Camera-type eye (tissue), 1 donor: ENCODE measurements at places on chromosomes 2 and 18. TPM values are rescaled to one million over a fixed set of nuclear protein-coding genes. Genes with fewer than 3 reads are reported as not detected.

TMEM185B gene
- 23.6 TPM for total RNA-seq

ST8SIA3 gene
- 5.5 TPM for total RNA-seq

FAM228A gene
- 1.6 TPM for total RNA-seq

PROKR1 gene
- 3.1 TPM for total RNA-seq

LRRC30 gene
- total RNA-seq: 0.49 TPM

STON1 gene
- total RNA-seq: 81.0 TPM

SPP2 gene
- total RNA-seq: not detected

HNMT gene
- 29.9 TPM for total RNA-seq

POTEC gene
- not detected for total RNA-seq

DES gene
- total RNA-seq: 249 TPM

SLC38A11 gene
- 52.7 TPM for total RNA-seq

PRKAG3 gene
- 1.5 TPM for total RNA-seq

CHMP1B gene
- 65.9 TPM for total RNA-seq

SULT6B1 gene
- not detected for total RNA-seq

CLEC4F gene
- 9.1 TPM for total RNA-seq

PIEZO2 gene
- total RNA-seq: 78.8 TPM

GKN1 gene
- not detected for total RNA-seq

ALPI gene
- not detected for total RNA-seq

CNGA3 gene
- 9.7 TPM for total RNA-seq

SCTR gene
- total RNA-seq: not detected

IAH1 gene
- 38.2 TPM for total RNA-seq

IHH gene
- 3.8 TPM for total RNA-seq

ITGA4 gene
- 27.0 TPM for total RNA-seq

RPE gene
- total RNA-seq: 93.8 TPM

TSPYL6 gene
- total RNA-seq: 0.44 TPM

PSD4 gene
- total RNA-seq: 20.5 TPM

CHRND gene
- total RNA-seq: 3.9 TPM

B4GALT6 gene
- total RNA-seq: 11.7 TPM

SP9 gene
- not detected for total RNA-seq

DTNA gene
- 46.2 TPM for total RNA-seq

SLC39A6 gene
- 112 TPM for total RNA-seq

FBXO15 gene
- total RNA-seq: 4.5 TPM

UGT1A3 gene
- total RNA-seq: not detected

ABHD3 gene
- total RNA-seq: 11.8 TPM

FHOD3 gene
- total RNA-seq: 49.9 TPM

TPO gene
- total RNA-seq: 2.0 TPM

IL36G gene
- total RNA-seq: not detected

SERPINB5 gene
- 6.3 TPM for total RNA-seq

SERPINB10 gene
- 1.3 TPM for total RNA-seq

GREB1L gene
- total RNA-seq: 14.9 TPM

CCDC142 gene
- total RNA-seq: 36.7 TPM

PDCD1 gene
- total RNA-seq: 0.16 TPM

FBXO36 gene
- 6.3 TPM for total RNA-seq

CCDC74B gene
- 13.4 TPM for total RNA-seq

CABYR gene
- total RNA-seq: 7.0 TPM

RAB17 gene
- 0.99 TPM for total RNA-seq

CD8B2 gene
- total RNA-seq: 0.11 TPM

ASB18 gene
- total RNA-seq: not detected
